ENCODE measurements at places on chromosomes 13 and 19. TPM values are rescaled to one million over a fixed set of nuclear protein-coding genes. Genes with fewer than 3 reads are reported as not detected.

Gene PEG3
- not detected for total RNA-seq

Gene IFNL1
- not detected for total RNA-seq

Gene EFNB2
- total RNA-seq: 6.9 TPM

Gene FAM32A
- total RNA-seq: 99.2 TPM

Gene ZNF536
- total RNA-seq: not detected

Gene IQCN
- total RNA-seq: 0.18 TPM

Gene GPR18
- not detected for total RNA-seq

Gene ZNF880
- total RNA-seq: 28.9 TPM

Gene DACT3
- 1.6 TPM for total RNA-seq

Gene KLK3
- total RNA-seq: not detected

Gene IRF2BP1
- 5.0 TPM for total RNA-seq

Gene KMT5C
- 1.8 TPM for total RNA-seq
